ENCODE measurements at places on chromosomes 13 and 19. TPM values are rescaled to one million over a fixed set of nuclear protein-coding genes. Genes with fewer than 3 reads are reported as not detected.

DNA sequence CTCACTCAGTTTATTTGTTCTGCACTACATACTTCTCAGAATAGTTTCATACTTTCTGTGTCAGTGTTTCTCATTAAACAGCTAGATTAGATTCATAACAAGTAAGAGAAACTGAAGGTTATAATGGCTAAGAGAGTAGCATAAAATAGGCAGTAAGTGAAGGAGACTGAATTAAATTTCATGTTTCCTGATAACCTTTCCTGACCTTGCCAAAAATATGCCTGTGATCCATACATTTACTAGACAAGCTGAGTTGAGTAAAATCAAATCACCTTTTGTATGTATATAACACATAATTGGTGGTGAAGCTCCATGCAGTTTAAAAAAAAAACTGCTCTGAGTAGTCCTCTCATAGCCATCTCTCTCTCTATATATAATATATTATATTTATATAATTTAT lies 545.3 kb upstream of the PCDH20 start:
- no peak for DNase-seq

DNA sequence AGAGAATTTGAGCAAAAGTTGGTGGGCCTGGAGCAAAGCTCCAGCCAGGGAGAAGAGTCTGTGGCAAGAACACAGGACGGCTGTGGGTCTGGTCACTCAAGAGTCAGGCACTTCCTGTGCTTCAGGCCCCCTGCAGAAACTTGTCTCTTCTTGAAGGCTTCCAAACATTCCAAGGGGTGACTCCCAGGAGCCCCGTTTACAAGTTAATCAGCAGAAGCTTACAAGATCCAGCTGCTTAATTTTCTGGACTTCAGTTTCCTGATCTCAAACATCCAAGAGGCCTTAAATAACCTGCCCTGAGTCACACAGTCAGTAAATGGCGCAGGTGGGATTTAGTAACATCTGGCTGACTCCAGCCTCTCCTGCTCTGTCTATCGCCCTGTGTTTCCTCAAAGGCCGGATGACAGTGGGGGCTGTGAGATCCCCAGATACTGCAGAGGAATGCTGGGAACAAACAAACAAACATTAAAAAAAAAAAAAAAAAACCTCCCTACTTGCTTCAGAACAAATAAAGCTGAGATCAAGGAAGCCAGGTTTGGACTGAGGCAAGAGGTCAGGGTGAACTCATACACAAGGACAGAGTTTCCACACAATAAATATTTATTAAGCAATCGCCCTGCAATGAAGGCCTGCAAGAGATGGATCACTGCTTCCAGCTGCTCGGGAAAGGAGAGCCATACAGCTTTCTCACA lies 175.4 kb upstream of the RFC3 start:
- no peak for DNase-seq

GRCh38 chr19:1168572-1169410 lies 5.3 kb downstream of the SBNO2 start:
- DNase-seq = peak; percentile 83

GRCh38 chr13:67143544-67144115 lies 86.5 kb downstream of the PCDH9 start:
- no peak for DNase-seq

The PSG11 gene
- not detected for total RNA-seq

The NRTN gene
- 15.0 TPM for total RNA-seq
